CD8-positive, alpha-beta T cell (primary cell): ENCODE measurements at places on chromosomes 13 and 19.

DNA sequence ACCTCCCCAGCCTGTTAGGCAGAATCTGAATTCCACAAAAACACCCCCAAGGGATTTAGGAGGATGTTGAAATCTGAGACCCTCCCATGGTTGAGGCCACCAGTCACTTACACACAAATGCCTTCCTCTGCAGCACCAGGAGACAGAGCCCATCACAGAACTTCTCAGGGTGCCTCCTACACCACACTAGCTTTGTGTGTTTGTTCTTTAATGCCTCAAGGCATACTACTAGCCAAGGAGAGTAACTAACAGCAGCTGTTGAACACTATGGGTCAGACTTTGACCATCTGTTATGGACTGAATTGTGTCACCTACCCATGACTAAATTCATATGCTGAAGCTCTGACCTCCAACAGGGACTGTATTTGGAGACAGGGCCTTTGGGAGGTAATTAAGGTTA is 9.5 kb upstream of the MED26 start:
- DNase-seq = no peak

DNA sequence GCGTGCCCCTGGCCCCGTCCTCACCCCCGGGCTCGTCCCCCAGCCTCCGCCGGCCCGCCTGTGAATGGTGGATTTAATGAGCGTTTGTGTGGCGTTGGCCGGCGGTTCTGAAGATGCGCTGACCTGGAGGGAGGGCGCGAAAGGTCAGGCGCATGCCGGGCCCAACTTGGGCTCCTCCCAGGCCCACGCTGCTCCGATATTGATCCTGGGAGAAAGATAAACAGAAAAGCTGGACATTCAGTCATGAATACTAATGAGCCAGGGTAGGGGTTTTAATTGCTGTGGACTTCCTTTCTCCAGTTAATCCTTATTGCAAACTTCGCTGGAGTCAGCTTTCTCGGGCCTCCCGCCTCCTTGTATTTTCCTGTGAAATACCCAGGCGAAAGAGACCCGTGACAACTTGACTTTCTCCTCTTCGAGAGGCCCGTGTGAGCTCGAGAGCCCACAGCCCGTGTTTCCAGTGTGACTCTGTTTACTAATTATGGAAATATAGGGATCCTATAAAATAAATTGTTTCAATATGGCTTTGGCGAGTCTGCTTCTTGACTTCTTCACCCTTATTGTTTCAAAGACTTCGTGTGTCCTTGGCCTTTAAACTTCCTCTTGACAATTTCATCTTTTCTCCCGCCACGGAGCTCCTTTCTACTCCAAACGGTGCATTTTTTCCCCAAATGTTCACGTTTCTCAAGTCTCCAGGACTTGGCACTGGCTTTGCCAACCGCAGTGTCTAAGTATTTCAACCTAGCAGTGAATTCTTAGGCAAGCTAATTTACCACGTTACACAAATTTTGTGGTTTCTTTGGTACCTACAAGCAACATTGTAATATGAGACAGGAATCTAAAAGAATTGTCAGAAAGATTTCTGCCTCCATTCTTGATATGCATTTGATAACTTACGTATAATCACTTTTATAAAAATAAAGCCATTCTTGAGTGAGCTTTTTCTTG is 10.5 kb downstream of the ZIC2 start:
- no peak for DNase-seq

GRCh38 chr13:85091631-85092234 is 707.5 kb downstream of the SLITRK6 start:
- DNase-seq = no peak

DNA sequence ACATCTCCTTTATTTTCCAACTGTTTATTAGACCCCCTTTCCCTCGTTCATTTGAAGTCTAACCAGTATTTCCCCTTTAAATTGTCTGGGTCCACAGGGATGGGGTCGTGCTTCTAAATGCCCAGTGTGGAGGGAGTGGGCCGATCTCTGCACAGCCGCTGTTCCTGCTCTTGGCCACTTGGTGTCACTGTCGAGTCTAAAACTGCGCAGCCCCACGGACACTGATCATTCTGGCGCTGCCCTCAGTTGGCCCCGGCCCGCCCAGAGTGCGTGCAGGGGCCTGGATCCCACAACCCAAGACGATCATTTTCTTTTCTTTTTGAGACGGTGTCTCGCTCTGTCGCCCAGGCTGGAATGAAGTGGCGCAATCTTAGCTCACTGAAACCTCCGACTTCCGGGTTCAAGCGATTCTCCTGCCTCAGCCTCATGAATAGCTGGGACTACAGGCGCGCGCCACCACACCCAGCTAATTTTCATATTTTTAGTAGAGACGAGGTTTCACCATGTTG is 12.0 kb downstream of the WDR88 start:
- DNase-seq = peak; percentile 57

GRCh38 chr19:44002566-44003460 is at the start of gene ZNF230:
Gene ZNF230 (plus strand): TSS chr19:44002957. CDS start chr19:44007079, 4,122 bp downstream.
- DNase-seq = peak; percentile 64

- DNase-seq = no peak
Observed at GRCh38 chr19:47098608-47099007, 15.0 kb downstream of the ZC3H4 start.

GRCh38 chr13:92463134-92463533 is 763.5 kb upstream of the GPC6 start:
- DNase-seq = no peak

DNA sequence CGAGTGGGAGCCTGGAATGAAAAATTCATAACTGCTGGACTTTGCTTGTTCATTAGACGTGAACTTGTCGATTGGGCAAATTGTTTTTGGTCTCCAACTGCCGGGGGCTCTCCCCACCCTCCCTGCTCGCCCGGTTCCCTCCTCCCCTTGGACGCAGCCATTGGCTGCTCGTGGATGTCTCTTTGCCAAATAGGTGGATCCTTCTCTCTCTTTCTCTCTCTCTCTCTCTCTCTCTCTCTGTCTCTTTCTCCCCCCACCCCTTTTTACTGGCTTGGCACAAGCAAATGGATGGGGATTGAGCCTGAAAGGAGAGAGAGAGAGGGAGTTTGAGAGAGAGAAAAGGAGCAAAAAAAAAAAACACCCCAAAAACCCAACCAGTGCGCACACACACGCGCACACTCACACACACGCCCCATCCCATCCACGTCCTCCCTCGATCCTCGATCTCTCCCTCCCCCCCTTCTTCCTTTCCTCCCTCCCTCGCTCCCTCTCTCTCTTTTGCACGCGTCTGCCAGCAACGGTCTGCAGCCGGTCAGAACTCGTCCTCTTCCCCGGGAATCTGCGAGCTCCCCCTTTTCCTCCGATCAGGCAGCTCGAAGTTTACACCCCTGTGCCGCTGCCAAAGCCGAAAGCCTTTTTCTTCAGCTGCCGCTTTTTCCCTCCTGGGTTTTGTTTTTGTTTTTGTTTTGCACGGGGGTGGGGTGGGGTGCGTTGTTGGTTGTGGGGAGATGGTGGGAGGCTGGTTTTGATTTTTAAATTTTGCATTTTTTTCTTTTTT is 27.8 kb downstream of the NFIX start:
- no peak for DNase-seq

GRCh38 chr19:50489461-50490011 is 12.9 kb upstream of the GARIN5A start:
- no peak for DNase-seq

GRCh38 chr19:43616306-43616705 is 3.1 kb downstream of the ZNF428 start:
- no peak for DNase-seq

DNA sequence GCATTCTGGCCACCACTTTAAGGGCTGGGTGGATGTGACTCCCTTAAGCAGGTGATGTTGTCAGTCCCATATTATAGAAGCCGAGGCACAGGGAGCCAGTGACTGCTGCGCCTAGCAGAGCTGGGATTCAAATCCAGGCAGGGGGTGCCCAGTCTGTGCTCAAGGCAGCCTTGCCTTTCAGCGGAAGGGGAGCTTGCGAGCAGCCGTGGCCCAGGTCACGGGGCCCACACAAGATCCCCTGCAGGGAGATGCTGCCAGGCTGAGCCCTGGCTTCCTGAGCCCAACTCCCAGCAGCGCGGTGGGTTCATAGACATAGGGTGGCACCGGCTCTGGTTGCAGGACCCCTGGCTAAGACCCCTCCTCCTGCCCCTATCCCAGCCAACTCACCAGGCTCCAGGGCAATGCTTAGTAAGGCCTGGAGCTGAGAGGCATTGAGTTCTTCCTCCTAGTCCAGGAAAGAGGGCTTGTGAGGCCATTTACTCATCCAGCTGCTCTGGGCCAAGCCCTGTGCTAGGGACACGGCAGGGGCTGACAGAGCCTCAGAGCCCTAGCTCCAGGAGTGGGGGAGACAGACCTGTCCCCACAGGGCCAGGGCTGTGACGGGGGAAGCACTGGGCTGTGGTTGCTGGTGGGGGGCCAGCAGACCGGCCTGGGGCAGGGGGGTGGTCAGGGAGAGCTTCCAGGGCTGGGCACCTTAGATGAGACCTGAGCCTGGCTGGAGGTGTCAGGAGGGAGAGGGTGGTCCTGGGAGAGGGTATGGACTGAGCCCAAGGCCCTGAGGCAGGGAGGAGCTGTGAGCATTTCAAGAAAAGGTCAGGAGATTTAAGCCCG is 9.6 kb downstream of the CAPN12 start:
- DNase-seq = peak; percentile 67

DNA sequence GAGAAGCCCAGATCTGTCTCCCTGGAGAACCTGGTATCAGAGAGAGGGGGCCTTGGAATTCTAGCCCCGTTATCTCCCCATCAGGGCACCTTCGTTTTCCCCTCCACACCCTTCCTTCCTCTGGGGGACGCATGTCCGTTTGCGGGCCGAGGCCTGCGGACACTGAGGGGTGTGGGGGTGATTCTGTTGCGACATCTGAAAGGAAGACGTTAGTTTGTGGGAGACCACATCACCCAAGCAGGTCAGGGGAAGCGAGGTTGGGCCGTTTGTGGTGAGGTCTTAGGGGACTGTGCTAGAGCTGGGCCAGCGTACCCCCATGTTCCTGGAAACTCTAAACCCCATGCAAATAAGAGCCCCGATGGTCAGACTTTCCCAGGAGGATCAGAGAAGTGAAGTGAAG is 3.7 kb upstream of the HSH2D start:
- peak; percentile 26 for DNase-seq

DNA sequence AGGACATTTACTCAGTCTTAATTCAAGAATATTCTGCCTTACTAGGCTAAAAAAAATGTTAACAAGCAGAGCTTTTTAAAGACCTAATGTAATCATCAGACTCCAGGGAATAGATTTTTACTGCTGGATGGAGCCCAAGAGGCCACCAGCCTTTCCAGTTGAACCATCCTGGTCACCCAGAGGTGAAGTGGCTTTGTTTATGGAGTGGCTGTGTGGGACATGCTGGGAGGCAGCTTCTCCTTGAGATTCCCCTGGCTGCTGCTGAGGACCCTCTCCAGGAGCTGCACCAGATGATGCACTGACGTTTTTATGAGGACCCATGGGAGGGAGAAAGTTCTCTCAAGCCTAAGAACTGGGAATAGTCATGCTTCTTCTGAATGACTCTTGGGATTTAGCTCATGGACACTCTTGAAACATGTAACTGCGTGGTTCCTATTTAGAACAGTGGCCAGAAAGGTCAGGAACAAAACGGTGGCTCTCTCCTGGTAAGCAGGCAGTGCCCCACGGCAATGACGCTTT is 205.9 kb upstream of the MIR17HG start:
- no peak for DNase-seq

DNA sequence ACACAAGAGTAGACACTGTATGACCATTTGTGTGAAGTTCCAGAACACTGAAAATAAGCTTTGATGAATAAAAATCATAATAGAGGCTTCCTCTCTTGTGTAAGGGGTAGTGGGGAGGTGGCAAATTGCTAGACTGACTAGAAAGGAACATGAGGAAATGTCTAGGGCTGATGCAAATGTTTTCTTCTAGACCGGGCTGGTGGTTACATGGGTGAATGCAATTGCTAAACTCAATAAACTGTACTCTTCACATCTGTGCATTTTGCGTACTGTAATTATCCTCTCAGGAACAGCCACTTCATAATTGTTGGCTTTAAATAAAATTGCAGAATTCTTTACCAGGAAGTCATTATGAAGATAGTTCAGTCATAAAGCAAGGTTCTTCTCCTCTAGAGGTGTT is 5.2 kb upstream of the KBTBD7 start:
- DNase-seq = no peak

GRCh38 chr13:75479102-75479740 is 2.7 kb downstream of the TBC1D4 start:
- no peak for DNase-seq

DNA sequence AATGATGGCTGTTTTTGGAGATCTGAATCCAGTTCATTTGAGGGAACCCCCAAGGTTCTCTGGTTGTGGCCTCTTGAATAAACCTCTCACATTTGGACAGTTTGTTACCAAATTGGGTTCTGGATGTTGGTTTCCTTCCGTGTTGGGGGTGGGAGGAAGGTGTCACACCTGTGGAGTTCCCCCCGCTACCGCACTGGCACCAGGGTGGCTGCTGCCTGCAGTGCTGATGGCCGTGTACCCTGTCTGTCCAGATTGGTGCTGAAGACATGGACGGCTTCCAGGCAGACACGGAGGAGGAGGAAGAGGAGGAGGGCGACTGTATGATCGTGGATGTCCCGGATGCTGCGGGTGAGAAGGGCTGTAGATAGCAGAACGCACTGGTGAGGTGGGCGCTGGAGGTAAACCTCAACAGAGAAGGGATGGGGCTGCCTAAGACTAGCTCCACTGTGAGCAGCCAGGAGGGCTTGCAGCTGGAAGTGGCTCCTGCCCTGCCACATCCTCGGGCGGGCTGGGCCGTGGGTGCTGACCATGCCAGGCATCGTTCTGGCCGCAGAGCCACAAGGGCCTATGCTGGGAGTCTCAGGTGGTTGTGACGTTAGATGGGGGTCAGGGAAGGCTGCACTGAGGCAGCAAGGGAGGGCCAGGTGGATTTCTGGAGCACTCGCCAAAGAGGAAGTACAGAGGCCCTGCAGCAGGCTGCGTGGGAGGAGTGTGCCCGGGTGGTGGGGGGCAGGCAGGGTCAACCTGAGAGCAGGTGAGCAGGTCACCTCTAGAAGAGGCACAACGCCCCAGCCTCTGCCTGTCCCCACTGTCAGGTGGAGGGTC is 15.4 kb downstream of the UBXN6 start:
- no peak for DNase-seq

- DNase-seq = no peak
Observed at GRCh38 chr13:60351855-60352615, 45.0 kb upstream of the TDRD3 start.
